ENCODE measurements at places on chromosomes 7 and 10.
A peak's percentile ranks its signal among the peaks of the same experiment; 100 is the strongest.

DNA sequence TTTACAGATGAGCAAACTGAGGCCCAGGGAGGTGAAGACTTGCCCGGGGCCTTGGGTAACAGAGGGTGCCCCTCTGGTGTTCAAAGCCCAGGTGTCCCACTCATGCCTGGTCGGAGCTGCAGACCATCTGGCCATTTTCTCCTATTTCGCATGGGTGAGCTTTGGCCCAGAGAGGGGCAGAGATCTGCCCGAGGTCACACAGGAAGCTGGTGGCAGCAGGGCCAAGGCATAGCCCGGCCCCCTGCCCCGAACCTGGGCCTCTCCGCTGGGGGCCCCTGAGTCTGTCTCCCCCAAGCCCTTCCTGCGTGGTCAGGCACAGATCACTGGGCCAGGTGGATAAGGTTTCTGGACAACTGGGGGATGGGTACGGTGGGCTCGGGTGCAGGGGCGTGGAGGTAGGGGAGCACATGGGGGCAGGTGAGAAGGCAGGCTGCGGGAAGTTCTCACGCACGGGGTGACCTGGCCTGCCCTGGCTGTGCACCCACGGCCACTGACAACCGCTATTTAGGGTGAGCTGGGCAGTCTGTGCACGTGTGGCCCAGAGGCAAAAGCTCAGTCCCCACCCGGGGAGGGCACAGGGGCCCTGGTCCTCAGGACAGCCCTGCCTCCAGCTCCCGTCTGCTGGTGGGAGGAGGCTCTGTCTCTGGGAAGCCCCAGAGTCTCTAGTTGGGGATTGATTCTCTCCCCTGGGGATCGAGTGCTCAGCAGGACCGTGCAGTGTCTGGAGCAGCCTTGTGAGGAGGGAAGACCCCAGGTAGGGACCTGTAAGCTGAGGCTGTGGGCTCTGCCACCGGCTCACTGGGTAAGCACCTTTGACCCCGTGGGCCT, 68.6 kb downstream of the UNCX start:
- no peak for DNase-seq

DNA sequence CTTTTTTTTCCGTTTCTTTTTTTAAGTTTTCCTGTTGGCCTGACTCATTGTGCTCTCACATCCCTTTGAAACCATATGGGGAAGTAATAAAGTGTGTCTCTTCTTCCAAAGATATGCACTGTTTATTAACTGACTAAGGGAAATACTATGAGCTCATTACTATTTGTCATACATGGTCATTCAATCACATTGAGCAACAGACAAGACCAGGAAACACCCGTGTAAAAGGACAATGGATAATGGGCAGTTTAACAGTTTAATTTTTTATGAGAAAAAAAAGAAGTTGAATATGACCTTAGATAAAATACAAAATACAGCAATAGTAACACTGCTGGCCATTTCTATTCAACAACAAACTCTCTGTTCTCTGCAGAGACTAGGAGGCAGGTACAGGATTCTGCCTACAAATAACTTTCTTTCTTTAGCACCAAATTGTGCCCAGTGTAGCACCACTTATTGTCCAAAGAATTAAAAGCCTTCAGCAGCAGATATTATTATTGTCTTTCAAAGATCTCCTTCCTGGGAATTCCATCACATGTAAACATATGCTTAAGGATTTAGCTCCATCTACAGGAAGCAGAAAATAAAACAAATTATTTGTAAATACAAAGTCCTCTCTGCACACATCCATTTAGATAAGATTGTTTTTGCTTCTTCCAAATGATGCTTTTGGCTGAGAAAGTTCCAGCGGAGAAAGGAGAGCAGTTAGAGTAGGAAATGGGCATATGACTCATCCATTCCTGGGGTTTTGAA, 55.0 kb upstream of the AKR1E2 start:
- DNase-seq = no peak

GRCh38 chr7:92246360-92247101, 757 bp downstream of the ANKIB1 start:
- DNase-seq = peak; percentile 3

DNA sequence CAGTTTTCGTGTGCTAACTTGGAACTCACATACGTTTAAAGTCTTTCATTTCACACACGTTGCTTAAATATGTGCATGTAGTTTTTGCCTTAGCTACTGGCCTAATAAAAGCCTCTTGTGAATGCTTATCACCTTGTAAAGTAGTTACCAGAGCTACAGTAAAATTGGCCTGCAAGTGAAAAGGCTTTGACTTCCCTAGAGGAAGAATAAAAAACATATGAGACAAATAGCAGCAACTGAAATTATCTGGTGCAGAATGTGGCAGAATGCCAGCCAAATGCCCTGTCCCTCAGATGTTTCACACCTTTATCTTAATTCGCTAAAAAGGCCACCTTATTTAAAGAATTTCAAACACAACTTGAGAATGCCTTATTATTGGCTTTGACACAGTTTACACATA, 28.1 kb upstream of the RPA3 start:
- no peak for DNase-seq

GRCh38 chr10:17905491-17905890, 46.2 kb upstream of the SLC39A12 start:
- no peak for DNase-seq

- no peak for DNase-seq
Measured at GRCh38 chr7:121480058-121480457, 84.0 kb upstream of the FAM3C start.

DNA sequence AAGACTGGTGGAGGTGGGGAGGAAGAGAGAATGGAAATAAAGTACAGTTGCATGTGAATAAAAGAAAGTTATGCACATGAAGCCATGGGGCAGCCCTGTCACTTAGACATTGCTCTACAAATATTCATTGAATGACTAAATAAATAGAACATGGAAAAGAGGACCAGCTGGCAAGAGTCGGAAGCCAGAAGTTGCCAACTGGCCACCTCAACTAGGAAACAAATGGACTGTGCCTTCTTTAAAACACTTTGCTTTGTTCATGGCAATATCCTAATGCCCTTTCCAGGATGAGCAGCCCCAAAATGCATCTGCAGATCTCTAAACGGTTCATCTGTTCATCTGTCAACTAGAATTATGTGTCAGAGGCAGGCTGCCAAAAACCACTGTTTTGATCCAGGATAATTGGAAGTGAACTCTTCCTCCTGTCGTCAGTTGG, 157.3 kb downstream of the NOC3L start:
- DNase-seq = no peak

- DNase-seq = no peak
Measured at GRCh38 chr10:131852823-131853609, 47.8 kb upstream of the PPP2R2D start.

DNA sequence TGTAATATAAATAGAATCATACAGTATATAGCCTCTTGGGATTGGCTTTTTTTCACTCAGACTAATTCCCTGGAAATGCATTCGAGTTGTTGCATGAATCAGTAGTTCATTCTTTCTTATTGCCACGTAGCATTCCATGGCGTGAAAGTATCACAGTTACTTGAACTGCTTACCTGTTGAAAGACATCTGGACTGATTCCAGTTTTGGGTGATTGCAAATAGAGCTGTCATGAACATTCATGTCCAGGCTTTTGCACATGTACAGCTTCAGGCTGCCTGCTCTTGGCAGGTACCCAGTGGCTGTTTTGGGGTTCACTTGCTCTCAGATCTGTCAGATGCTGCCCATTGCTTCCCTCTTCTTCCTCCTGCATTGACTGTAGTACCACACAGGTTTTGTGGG, 54.9 kb downstream of the LRGUK start:
- no peak for DNase-seq

GRCh38 chr10:54800741-54801421, at the start of gene PCDH15:
TSS of gene PCDH15 (minus strand) at chr10:54801231. CDS start at chr10:54664262, 136,969 bp downstream.
- no peak for DNase-seq

DNA sequence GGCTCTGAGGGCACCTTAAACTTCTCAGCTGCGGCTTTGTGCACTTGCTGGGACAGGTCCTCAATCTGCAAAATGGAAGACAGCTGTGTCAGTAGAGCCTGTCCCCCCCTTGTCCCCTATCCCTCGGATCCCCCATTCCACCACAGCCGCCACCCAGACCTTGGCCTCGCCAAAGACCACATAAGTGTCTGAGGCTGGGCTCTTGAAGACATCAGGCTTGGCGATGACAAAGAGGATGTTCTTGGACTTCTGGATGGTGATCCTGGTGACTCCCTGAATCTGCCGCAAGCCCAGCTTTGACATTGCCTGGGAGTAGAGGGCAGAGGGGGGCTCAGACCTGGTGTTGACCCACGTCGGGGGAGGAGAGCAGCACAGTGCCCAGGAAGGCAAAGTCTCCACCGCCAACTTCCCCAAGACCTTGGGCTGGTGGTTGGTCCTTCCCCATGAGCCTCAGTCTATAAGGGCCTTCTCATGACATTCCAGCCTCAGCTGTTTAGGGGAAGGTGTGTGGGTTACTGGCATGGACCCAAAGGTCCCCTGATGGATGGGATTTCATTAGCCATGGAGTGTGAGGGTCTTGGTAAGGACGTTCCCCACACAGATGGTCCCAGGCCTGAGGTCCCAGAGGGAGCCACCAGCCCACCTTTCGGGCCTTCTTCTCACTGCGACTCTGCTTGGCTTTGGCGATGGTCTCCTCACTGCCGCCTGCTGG, 7.7 kb downstream of the NACAD start:
- DNase-seq = no peak

- DNase-seq = no peak
Measured at GRCh38 chr7:34463830-34464229, 194.2 kb upstream of the NPSR1 start.

- DNase-seq = no peak
Measured at GRCh38 chr7:91894781-91895480, 14.4 kb upstream of the MTERF1 start.

- no peak for DNase-seq
Measured at GRCh38 chr7:149604521-149604920, 106.9 kb upstream of the ZNF746 start.

- DNase-seq = no peak
Measured at GRCh38 chr7:99395616-99396327, 12.6 kb downstream of the PDAP1 start.

- no peak for DNase-seq
Measured at GRCh38 chr7:1675036-1675671, 5.1 kb downstream of the ELFN1 start.

GRCh38 chr7:19463581-19463980, 245.3 kb downstream of the POLR1F start:
- no peak for DNase-seq

DNA sequence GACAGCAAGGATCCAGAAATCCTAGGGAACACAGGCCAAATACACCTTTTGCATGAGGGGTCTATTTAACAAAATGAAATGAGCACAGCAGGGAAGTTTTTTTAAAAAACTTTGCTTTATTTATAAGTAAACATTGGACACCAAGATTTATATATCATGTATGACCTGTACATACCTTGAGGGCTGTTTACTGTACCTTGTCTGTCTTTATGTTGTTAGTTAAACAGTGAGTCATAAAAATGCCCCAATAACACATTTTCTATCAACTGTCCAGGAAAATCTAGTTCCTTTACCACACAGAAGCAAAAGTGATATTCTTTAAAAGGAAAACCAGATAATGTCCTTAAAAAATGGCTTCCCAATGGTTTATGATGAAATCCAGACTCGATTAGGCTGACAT, 45.1 kb upstream of the AGR3 start:
- no peak for DNase-seq

- DNase-seq = no peak
Measured at GRCh38 chr10:77494327-77494726, 143.3 kb downstream of the KCNMA1 start.

- DNase-seq = no peak
Measured at GRCh38 chr7:16851829-16852228, 30.0 kb downstream of the AGR3 start.

DNA sequence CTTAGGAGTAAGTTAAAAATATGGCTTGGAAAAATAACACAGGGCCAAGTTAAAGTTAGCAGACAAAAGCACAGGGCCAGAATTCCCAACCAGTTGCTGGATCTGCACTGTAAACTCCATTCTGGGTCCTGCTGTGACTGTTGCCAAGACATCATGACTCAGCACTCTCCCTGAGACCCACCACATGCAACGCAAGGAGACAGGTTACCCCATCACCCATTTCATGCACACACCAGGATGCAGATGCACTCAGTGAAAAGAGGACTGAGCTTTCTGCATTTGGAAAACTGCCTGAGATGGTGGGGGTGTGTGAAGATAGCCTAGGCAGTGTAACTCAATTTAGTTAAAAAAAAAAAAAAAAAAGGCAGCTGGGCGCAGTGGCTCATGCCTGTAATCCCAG, 97.6 kb upstream of the ZNF438 start:
- no peak for DNase-seq

DNA sequence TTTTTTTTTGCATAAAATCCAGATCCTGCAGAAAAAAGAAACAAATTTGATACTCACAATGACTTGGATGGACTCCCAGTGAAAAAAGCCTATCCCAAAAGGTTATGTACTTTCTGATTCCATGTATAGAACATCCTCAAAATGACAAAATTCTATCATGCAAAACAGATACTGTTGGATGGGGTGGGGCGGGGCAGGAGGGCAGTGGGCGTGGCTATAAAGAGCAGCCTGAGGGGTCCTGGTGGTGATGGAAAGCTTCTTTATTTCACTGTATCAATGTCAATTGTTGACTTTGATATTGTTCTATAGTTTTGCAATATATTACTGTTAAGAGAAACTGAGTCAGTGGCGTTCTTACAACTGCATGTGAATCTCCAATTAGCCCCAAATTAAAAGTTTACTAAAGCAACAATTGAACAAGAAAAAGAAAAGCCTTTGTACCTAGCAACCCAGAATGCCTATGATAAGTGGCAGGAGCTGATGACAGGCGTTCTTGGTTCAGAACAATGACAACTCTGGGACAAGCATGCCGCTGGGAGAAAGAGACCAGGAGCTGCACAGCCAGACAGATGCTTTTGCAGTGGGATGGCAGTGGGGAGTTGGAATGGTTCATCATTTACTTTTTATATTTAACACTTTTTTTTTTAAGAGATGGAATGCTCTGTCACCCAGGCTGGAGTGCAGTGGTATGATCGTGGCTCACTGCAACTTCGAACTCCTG, 101.9 kb downstream of the LHPP start:
- no peak for DNase-seq

GRCh38 chr7:25272265-25272664, 44.0 kb upstream of the NPVF start:
- no peak for DNase-seq

- no peak for DNase-seq
Measured at GRCh38 chr10:86258941-86259340, 107.7 kb downstream of the GRID1 start.

DNA sequence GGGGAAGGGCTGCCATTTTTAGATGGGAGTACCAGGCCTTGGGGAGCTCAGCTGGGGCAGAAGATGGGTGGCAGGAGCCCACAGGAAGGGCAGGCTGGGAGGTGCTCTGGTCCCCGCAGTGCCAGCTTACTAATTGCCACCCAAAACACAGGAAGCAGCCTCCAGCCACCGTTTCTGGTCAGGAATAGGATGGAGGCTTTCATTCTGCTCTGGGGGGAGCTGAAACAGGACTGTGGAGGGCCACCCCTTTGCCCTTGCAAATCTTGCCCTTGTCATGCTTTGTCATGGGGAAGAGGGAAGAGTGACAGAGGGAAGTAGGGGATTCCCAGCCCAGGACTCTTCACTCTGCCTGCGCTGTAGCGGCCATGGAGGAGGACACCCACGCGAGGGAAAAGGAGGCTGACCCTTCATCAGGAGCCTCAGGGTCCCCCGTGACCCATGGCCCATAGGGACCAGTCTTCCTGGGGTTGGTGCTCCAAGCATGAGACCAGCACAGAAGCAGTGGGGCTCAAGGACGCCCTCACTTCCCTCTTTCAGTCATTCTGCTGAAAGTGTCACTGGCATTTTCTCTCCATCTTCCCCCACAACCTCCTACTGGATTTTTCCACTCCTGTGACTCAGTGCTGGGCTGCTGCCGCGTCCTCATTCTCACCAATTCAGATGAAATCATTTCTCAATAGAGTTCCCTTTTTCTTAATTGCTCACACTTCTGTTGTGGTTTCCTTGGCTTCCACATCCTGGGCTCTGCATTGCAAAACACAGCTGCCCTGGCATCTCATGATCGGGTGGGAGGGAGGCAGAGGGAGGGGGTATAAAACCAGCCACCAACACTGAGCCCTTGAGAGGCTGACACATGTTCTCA, 61.9 kb downstream of the MKI67 start:
- DNase-seq = peak; percentile 63

Data from stimulated activated CD4-positive, alpha-beta T cell treated with anti-CD3 and anti-CD28 coated beads, Interleukin-12 subunit alpha, Interleukin-12 subunit beta, amount 100 ng/mL, for 4 hours (primary cell).